Non-pigmented ciliary epithelial cell (primary cell): ENCODE measurements at places on chromosomes 13 and 19.

GRCh38 chr13:42137856-42138537 is 89.5 kb downstream of the DGKH start:
- peak; percentile 24 for DNase-seq

GRCh38 chr13:57982782-57983181 is 351.2 kb downstream of the PCDH17 start:
- no peak for DNase-seq

DNA sequence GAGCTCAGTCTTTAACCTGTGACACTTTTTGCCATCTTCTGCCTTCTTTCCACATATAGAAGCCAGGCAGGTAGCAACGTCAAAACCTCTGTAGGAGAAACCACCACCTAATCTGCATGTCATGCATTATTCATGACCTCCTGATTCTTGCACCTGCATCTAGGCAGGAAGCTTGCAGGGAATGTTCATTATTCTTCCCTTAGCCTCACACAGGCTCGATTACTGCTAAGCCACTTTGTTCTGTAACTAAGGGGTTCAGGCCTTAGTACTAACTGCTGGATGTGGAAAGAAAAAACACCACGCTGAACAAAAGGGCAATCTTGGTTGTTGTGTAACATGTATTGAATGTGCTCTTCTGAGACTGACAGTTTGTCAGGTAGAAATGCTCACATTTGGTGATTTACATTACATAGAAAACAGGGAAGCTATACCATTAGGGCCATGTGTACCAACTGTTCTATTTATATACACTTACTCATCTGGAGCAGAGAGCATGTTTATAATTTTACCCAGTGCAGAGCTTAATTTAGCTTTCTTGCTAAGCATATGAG is 366.9 kb downstream of the KLF12 start:
- no peak for DNase-seq

GRCh38 chr13:20351281-20352022 is 119.3 kb upstream of the GJB6 start:
- peak; percentile 81 for DNase-seq

- DNase-seq = peak; percentile 5
Measured at GRCh38 chr13:26881154-26881553, 120.6 kb upstream of the GPR12 start.

GRCh38 chr19:42130254-42130573 is 2.0 kb downstream of the POU2F2 start:
- no peak for DNase-seq

GRCh38 chr13:31046711-31047279 is 114.3 kb downstream of the TEX26 start:
- DNase-seq = no peak

- no peak for DNase-seq
Measured at GRCh38 chr13:25988661-25989060, 63.2 kb downstream of the SHISA2 start.

- DNase-seq = no peak
Measured at GRCh38 chr13:28268800-28269223, 130.5 kb downstream of the PAN3 start.

- DNase-seq = no peak
Measured at GRCh38 chr13:61728471-61728870, 312.8 kb upstream of the PCDH20 start.

- DNase-seq = no peak
Measured at GRCh38 chr13:38419312-38419873, 69.7 kb downstream of the UFM1 start.
